ENCODE measurements at places on chromosomes 3 and 15.

- no peak for DNase-seq
These were observed 356.6 kb downstream of the VGLL3 start for GRCh38 chr3:86634361-86634760.

- no peak for DNase-seq
These were observed 4.2 kb downstream of the RAP2B start for GRCh38 chr3:153166206-153166605.

DNA sequence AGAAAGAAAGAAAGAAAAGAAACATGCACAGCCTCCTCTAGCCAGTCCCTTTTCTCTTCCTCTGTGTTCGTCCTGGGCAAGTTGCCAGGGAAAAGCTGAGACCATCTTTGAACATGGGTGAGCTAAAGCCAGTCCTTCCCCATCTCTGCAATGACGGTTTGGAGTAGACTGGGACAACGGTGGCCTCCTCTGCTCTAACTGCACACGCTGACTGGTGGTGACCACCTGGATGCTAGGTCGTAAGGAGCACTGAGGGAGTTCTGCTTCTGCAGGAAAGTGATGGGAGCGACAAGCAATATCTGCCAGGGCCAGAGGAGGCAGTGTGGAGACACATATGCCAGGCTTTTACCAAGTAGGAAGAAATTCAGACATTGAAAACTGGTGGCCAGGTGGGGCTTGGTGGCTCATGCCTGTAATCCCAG, 111.7 kb downstream of the NUP210 start:
- no peak for DNase-seq

DNA sequence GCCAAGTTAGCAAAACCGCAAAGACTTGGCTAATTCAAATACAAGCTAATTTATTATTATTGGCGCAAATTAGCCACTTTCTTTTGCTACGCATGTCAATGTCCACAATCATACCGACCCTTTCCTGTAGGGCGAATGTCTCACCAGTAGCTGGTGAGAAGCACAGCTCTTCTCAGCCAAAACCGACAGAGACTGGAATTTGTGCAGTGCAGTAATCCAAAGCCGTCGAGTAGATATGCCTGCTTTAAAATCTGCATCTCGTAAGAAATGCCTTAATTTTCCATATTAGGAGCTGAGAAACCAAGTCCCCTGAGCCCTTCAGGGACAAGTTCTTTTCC, 614 bp upstream of the MINDY2 start:
- no peak for DNase-seq

GRCh38 chr15:46441294-46442062, 806.6 kb downstream of the SQOR start:
- DNase-seq, result no peak

DNA sequence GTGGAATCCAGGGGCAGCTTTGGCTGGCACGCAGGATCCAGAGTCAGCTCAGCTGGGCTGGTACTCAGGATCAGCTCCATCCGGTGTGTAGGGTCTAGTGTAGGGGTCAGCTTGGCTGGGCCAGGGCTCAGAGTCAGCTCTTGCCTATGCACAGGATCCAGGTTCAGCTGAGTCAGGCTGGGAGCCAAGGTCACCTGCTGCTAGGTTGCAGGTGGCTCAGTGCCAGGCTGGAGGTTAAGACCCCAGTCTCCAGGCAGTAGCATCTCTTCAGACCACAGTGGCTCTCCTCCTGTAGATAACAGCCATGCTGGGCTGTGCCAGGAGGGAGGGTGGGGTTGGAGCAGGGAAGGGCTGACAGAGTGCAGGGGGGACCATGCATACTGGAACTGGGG, 1.8 kb downstream of the HYAL3 start:
- no peak for DNase-seq

Data from CD4-positive, alpha-beta T cell treated with Interleukin-15 for 1 hour (primary cell).